COR-L47 (cell line): ENCODE measurements at places on chromosomes 5 and 9.
A peak's percentile ranks its signal among the peaks of the same experiment; 100 is the strongest.

- DNase-seq = no peak
Observed at GRCh38 chr9:76162086-76162730, 232.0 kb downstream of the RFK start.

DNA sequence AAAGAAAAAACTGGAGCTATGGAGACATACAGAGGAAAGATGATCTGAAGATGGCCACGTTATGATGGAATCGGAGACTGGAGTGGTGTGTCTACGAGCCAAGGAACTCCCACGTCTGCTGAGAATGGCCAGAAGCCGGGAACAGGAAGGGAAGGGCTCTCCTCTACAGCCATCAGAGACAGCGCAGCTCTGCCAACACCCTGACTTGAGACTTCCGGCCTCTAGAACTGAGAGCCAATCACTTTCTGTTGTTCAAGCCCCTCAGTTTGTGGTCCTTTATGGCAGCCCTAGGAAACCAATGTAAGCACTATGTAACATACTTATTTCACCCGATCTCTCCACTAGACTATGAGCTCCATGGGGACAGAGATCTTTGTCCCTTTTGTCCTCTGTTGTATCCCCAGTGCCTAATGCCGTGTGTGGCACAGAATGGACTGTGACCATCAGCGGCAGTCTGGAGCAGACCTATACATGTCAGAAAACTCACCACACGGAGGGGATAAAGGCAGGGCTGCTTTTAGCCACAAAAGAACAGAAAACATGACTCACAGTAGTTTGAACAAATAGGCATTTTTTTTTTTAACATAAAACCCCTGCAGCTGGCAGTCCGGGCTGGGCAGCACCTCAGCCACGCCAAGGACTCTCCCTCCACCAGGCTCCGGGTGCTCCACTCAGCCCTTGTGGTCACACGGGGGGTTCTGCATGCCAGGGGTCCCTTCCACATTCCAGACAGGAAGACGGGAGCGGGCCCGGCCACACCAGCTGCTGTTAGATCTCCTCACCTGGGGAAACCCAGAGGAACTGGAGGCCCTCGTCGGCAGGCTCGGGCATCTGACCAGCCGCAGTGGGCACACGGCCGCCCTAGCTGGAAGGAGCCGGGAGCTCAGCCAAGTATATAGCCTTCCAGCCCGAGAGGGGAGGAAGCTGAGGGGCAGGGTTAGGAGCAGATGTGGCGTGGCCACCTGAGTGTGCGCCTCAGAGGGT, 16.1 kb upstream of the MXD3 start:
- DNase-seq = no peak

- DNase-seq = peak; percentile 89
Observed at GRCh38 chr5:150763023-150763769, 4.4 kb upstream of the DCTN4 start.

- DNase-seq = no peak
Observed at GRCh38 chr5:84197538-84197937, 187.1 kb downstream of the EDIL3 start.

DNA sequence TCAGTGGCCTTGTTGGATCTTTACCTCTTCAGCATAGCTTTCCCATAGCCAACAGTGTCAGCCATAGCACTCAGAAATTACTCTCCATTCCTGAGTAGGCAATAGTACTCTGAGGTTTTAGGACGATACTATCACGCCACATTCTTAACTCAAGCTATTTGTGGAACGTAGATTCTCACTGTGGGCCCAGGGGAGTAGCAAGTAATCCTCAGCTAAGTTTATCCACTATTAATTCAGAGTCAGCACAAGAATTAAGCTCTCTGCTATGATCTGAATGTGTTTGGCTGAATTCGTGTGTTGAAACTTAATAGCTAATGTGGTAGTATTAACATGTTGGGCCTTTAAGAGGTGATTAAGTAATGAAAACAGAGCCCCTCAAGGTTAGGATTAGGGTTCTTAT, 858.8 kb upstream of the NUDT12 start:
- no peak for DNase-seq

- DNase-seq = no peak
Observed at GRCh38 chr5:98755406-98755805, 18.1 kb upstream of the RGMB start.

DNA sequence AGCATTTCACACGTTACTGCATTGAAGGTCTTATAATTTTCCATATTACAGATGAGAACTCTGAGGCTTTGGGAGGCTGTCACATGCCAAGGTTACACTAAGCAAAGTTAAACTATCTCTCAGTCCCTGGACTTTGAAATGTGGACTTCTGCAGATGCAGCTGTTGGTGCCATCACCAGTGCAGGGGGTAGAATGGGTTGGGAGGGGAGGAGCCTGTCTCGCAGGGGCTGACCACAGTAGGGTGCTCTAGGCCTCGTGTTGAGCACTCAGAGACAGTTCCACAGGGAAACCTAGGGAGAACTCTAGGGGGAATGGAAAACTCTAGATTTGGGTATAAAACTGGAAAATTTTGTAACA, 220.9 kb downstream of the MAPKAP1 start:
- DNase-seq = no peak

- DNase-seq = no peak
Observed at GRCh38 chr5:37637165-37637845, 202.5 kb downstream of the GDNF start.

GRCh38 chr9:99725852-99726251, 95.8 kb upstream of the NR4A3 start:
- no peak for DNase-seq

DNA sequence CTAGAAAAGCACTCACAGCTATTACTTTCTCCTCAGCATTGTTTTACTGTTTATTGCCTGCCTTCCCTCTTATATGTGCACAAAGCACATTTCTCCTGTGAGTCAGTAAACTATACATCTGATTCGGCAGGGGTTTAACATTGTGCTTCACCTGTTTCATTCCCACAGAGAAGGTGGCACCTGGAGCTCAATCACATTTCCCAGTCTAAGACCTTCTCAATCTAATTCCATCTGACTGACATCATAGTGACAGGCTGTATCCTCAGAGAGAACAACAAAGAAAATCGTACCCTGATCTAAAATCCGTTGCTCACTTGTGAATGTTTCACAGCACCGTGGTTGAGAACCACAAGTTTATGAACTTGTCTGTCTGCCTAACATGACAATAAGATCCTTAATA, 92.4 kb upstream of the CAST start:
- no peak for DNase-seq

DNA sequence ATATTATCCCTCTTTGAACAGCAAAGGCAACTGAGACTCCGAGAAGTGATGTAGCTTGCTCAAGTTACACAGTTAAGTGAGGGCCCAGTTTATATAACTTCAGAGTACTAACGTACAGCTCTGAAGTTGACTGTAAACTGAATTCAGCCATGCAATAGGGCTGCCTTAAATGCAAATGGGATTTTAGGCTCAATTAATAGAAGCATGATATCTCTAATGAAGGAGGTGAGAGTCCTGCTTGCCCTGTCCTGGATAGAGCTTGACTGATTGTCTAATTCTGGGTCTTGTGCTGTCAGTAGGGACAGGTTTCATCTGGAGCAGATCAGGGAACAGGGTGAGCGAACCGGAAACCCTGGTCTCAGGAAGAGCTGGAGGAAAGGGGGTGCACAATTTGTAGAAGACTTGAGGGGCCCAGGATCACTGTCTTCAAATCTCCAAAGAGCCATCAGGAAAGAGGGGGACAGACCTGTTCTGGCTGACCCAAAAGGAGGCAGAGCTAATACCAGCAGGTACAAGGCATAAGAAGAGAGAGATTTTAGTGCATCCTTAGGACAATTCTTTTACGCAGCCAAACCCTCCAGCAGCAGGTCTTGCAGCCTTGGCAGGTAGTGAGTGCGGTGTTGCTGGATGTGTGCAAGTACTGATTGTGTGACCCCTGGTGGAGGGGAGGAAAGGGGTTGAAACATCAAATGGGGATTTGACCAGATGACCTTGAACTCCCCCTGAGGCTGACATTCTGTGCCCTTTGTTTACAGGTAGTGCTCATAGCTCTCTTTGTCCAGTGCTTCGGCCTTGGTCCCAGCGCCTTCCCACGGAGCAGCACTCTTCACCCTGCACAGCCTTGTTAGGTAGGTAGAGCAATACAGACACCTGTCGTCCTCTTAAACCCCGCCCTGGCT, 13.0 kb downstream of the GSN start:
- DNase-seq = no peak

- DNase-seq = no peak
Observed at GRCh38 chr5:14587150-14587549, 5.6 kb downstream of the OTULINL start.
